ENCODE measurements at places on chromosomes 5 and 9.

DNA sequence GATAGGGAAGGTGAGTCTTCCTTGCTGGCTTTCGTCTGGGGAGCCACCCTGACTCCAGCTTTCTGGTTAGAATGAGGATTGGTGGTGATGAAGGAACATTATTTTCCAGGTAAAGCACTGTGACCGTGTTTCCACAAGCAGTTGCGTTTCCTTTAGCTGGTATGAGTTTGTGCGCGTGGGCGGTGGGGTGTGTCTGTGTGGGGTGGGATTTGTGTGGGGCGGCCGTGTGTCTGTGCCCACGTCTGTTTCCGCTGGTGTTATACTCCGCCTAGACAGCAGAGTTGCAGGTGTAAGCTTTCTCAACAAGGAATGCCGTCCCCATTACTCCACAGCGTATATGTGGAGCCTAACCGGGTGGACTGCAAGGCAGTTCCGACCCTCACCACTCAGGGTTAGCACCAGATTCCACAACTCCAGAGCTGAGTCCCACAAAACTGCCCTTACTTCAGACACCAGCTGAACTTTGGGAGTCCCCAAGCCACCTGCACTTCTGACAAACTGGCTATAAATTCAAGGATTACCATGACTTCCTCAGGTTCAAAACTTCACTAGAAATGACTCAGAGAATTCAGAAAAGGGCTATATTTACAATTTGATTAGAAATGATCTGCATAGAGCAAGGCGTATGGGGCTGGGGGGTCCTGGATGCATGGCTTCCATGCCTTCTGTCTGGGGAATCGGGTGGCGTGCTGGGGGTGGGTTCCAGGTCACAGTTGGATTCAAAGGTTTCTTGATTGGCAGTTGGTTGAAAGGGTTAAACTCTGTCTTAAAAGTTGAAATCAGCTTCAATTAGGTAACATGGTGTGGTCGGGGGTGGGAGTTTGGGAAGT, 29.8 kb downstream of the PROP1 start:
- DNase-seq: no peak

GRCh38 chr9:131925677-131926177, 153.9 kb downstream of the MED27 start:
- no peak for DNase-seq

DNA sequence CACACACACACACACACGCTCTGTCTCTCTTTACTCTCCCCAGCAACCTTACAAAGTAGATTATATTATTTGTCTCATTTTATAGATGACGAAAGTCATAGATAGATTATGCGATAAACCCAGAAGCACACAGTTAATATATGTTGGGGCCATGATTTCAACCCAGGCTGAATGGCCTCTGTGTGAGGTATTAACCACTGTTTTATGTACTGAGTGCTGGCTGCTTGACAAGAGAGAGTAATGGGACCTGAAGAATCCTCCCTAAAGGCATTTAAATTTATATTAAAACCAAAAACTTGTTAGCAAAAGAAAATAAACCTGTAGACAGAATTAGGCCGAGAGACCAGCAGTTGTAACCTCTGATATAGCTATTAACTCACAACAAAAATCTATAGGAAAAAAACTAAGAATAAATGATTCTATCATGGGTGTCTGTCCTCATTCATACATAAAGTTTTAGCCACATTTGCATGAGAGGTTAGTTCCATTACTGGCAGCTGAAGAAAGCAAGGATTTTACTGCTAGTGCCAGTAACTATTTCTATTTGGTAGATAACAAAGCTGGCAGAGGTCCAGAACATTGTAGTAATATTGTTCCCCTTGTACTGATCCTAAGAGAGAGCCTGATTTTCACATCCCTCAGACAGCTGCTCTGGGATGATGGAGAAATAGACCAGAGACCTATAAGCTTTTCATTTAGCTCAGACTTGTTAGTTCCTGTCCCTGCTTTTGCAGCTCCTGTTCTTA, 250.9 kb downstream of the ADGRV1 start:
- DNase-seq: no peak

DNA sequence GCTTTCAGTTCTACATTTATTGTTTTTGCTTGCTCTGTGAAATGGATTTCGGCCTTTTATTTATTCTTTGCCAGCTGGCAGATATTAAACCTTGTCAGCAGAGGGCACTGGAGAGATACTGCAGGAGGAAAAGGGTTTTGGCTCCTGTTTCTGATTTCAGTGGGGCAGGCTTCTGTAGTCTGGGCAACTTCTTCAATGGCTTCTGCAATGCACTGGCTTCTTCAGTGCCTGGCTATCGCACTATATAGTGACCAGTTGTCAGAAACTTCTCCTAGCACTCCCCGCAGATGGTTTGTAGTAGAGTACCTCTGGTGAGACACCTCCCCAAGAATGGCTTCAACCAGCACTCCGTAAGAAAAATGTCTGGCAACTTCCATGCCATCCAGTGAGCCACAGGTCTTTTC, 3.2 kb upstream of the NFX1 start:
- peak; percentile 83 for DNase-seq

DNA sequence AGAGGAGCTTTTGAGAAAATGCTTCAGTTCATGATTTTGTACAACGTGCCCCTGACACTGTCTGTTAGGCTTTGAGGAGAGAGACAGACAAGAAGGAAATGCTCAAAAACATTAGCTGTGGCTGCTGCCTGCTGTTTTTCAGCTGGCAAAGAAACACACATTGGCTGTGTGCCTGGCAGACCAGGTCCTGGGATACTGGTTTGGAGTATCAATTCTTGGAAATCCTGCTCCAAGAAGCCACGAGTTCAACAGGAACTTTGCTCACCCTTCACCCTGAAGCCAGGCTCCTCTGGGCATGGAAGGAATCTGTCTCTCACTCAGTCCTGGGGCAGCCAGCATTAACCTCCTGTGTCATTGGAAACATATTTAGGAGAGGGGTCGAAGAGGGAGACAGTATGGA, 245.5 kb downstream of the AUH start:
- DNase-seq: no peak

DNA sequence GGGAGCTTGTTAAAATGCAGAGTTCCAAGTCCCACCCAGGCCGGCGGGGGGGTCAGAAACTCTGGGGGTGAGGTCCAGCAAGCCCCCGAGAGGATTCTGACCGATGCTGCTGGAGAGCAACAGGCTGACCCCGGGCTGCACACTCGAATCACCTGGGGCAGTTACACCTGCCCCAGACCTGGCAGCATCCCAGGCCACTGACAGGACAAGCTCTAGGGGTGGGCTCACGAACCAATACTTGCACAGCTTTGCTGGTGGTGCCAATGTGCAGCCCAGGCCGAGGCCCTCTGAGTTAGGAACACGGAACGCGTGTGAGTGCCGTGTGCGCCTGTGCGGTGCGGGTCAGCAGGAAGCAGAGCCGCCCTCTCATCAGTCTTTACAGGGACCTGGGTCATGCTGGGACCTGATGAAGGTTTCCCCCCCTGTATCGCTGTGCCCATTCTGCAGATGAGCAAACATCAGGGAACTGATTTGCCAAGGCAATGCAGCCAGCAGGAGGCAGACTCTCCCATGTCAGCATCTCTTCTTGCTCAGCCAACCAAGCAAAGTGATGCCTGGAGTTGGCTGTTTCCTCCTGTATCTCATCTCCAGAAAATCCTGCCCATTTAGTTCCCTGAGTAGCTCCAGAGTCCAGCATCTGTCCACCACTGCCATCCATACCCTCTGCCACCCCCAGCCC, 16.3 kb downstream of the FAM163B start:
- no peak for DNase-seq

DNA sequence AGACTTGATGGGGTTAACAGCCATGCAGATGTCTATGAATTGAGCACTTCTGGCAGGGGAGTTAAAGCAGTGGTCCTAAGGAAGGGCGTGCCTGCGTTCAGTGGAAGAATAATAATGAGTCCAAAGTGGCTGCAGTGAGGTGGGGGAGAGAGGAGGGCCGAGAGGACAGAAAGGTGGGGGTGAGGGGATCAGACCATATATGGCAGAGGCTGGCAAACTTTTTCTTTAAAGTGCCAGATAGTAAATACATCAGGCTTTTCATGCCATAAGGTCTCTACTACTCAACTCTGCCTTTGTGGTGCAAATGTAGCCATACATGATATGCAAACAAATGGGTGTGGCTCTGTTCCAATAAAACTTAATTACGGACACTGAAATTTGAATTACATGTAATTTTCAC, 77.1 kb downstream of the STRBP start:
- no peak for DNase-seq

DNA sequence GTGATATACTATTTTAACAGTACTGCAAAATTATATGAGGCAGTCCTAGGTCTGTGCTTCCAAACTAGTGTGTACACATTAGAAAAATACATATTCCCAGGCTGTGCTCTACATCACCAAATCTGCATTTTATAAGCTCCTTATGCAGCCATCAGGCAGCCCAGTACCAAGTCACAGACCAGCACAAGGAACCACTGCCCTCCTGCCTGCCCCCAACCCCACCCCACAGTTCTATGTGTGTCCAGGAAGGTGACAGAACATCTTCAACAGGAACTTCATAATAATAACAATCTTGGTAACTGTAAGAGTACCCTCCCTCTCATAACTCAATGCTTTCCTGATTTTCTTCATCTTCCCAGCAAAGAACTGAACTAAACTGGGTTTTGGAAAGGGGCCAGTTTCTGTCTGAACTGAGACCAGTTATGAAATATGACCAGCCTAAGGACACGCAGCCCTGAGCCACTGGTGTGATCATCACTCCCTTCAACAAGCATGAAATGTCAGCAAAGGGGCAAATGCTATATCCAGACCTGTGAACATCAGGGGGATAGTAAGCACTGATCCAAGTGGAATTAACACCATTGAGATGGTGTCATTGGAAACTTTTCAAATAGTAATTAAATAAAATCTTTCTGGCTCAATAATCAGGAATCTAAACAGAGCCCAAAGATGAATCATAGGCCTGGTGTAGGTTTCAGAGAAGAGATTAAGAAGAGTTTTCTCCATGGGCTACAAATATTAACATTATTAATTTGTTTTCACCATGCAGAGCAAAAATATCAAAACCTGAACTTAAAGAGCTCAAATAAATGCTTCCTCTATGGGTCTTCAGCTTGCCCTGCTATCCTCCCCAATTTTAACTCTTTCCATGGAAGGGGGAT, 82.1 kb downstream of the DPYSL3 start:
- peak; percentile 17 for DNase-seq

DNA sequence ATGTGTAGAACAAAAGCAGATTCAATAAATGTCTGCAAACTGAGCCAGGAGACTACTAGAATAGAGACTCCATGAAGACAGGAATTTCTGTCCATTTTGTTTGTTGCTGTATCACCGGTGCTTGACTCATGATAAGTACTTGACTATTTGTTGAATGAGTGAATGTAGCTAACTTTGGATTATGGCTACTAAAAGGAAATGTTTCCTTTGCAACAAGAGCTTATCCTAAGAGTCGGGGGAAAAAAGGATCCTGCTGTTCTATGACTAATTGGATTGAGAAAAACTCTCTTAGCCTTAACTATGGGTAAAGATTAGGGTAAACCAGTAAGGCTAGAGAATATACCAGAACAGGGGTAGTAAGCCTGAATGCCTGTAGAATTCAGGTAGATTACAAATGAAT, 3.5 kb downstream of the PAIP1 start:
- DNase-seq: no peak

Measured in MV-4-11 (cell line).